Esophagus muscularis mucosa (tissue), 4 donors: ENCODE measurements at places on chromosomes 3 and 15. TPM values are rescaled to one million over a fixed set of nuclear protein-coding genes. Genes with fewer than 3 reads are reported as not detected.

GRCh38 chr15:62124176-62124972 lies 40.7 kb downstream of the C2CD4B start:
- no peak overlapping the region for H3K27ac ChIP-seq
- H3K27me3 ChIP-seq, result no peaks in the 10 kb centered on the region
- peak; percentile 42 for DNase-seq

Gene RBP2
- not detected for total RNA-seq

Gene BCL2A1
- total RNA-seq, result not detected

DNA sequence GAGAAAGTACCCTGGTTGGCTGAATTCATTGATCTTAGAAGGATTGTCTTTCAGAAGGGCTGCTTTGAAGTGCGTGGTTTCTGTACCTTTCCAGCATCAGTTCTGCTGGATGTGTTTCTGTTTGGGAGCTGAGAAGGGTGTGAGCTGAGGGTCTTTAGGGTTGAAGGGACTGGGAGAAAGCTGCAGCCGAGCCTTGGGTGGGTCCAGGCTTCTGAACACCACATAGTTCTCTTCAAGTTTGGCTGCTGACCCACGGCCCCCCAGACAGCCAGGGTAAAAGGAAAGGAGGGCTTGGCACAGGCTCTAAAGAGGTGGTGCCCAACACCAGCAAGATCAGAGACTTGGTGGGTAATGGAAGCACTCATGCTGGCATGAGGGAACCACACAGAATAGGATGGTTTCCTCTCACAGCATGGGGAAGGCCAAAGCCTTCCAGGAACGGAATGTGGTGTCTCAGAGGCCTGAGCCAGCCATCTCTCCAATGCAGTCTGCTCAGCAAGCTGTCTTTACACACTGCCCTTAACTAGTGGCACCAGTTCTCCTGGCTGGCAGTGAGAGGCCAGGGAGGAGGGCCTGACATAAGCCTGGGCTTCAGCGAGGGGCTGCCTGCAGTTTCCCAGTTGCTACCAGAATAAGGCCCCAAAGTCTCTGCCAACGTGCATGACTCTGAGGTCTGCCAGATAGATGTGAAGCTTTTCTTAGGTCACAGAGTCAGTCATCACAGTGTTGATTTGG lies 239.0 kb upstream of the TRIM42 start:
- H3K4me3 ChIP-seq, result no peak overlapping the region
- H3K36me3 ChIP-seq, result no peaks in the 10 kb centered on the region
- no peak for DNase-seq

GRCh38 chr3:73389117-73389813 lies 235.5 kb downstream of the PDZRN3 start:
- DNase-seq, result no peak
- no peak overlapping the region for H3K4me3 ChIP-seq
- H3K27ac ChIP-seq, result peak overlapping the region; percentile 13

DNA sequence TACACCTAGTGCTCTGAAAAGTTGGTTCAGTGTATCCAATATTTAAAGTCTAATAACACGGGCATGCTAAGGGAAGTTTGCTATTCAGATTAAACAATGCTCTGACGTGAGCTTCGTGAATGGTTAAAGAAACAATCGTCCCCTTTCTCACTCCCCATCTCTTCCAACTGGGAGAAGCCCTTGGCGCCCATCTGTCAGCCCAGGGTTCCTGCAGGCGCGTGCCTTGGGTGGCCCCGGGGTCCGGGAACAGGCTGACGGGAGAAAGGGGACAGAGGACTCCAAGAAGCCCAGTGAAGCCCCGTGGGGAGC lies 413 bp downstream of the SEC22C start:
- peaks cover 30% of the 10 kb centered on the region for H3K4me1 ChIP-seq
- DNase-seq, result no peak
- H3K27ac ChIP-seq, result peak overlapping the region; percentile 88
- H3K4me3 ChIP-seq, result peak overlapping the region; percentile 82
- H3K27me3 ChIP-seq, result no peaks in the 10 kb centered on the region
- peaks cover 7% of the 10 kb centered on the region for H3K36me3 ChIP-seq

- peaks cover 22% of the 10 kb centered on the region for H3K4me1 ChIP-seq
- no peak for DNase-seq
- peak overlapping the region; percentile 89 for H3K27ac ChIP-seq
- no peaks in the 10 kb centered on the region for H3K27me3 ChIP-seq
- no peaks in the 10 kb centered on the region for H3K36me3 ChIP-seq
These were observed 715 bp downstream of the MCCC1 start for GRCh38 chr3:183098536-183099025.

GRCh38 chr15:42143866-42144625 lies 12.4 kb downstream of the PLA2G4F start:
- DNase-seq, result no peak
- H3K4me3 ChIP-seq, result no peak overlapping the region
- H3K27ac ChIP-seq, result no peak overlapping the region
- H3K36me3 ChIP-seq, result no peaks in the 10 kb centered on the region

Gene CTXN2
- total RNA-seq, result not detected

- no peak overlapping the region for H3K4me3 ChIP-seq
- H3K27ac ChIP-seq, result no peak overlapping the region
- H3K4me1 ChIP-seq, result peaks cover 20% of the 10 kb centered on the region
- H3K27me3 ChIP-seq, result peaks cover 44% of the 10 kb centered on the region
- no peaks in the 10 kb centered on the region for H3K36me3 ChIP-seq
- no peak for DNase-seq
These were observed 212.3 kb downstream of the RPLP1 start for GRCh38 chr15:69664572-69665571.
